Liver (tissue), 10 donors: ENCODE measurements at places on chromosomes 4 and X.

- DNase-seq, result no peak
Measured at GRCh38 chrX:153882086-153882498, 3.9 kb downstream of the L1CAM start.

- no peak for DNase-seq
Measured at GRCh38 chr4:1092026-1092982, 21.1 kb downstream of the RNF212 start.

- DNase-seq, result no peak
Measured at GRCh38 chr4:73608689-73609594, 11.3 kb downstream of the RASSF6 start.

GRCh38 chr4:34534916-34535315 is 1709.4 kb downstream of the ARAP2 start:
- no peak for DNase-seq

- no peak for DNase-seq
Measured at GRCh38 chr4:3179126-3179706, 69.7 kb upstream of the MSANTD1 start.

- no peak for DNase-seq
Measured at GRCh38 chr4:87738483-87738882, 60.9 kb upstream of the IBSP start.

GRCh38 chr4:96524311-96524875 is 684.5 kb downstream of the PDHA2 start:
- DNase-seq, result no peak

- DNase-seq, result no peak
Measured at GRCh38 chr4:85603437-85604336, 128.7 kb downstream of the ARHGAP24 start.

DNA sequence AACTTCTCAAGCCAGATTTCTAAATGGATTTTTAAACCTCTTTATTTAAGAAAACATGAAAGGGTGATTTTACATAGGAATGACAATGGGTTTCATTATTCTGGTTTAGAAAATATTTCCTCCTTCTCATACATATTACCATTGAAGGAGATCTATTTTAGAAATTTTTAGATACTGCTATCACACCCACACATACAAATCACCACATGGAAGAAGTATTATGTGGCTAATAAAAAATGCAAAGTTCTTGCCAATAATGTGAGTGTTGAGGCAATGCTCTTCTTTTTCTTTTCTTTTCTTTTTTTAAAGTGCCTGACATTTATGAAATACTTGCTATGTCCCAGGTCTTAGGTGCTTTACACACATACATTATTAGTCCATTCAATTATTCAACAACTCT is 6.8 kb downstream of the STAP1 start:
- no peak for DNase-seq

DNA sequence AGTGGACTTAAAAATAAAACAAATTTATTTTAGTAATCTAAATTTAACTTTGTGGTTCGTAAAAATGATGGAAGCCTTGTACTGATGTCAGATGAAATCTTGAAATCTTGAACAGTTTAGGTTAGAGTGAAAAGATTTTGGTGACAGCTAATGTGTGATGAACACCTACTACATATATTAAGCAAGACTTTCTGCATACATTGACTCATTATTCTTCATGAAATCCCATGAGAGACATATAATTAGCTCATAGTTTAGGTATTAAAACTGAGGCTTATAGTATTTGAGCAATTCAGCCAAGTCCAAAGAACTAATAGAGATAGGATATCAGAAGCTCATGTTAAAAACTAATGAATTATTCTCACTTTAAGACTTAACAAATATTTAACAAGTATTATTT is 66.9 kb upstream of the PCDH7 start:
- no peak for DNase-seq

DNA sequence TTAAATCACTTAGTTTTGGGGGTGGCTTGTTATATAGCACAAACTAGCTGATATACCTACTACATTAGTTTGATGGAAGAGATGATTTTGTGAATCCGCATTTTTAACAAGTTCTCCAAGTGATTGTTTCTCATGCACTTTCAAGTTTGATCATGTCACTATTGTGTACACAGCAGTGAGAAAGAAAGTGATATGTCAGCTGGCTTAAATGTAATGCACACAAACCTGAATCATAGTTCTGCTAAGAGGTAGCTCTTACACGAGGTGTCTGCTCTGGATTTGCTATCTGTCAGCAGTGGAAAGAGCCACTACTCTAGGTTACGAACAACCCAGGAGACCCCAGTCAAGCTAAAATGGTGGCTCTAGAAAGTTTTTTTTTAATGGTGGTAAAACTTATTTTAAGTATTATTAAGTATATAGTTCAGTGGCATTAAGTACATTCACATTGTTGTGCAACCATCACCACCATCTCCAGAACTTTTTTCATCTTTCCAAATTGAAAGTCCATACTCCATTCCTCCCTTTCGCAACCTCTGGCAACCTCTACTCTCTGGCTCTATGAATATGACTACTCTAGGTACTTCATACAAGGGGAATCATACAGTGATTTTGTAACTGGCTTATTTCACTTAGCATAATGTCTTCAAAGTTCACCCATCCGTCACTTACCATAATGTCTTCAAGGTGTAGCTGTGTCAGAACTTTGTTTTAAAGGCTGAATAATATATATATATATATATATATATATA is 147.3 kb downstream of the HS6ST2 start:
- DNase-seq, result no peak

DNA sequence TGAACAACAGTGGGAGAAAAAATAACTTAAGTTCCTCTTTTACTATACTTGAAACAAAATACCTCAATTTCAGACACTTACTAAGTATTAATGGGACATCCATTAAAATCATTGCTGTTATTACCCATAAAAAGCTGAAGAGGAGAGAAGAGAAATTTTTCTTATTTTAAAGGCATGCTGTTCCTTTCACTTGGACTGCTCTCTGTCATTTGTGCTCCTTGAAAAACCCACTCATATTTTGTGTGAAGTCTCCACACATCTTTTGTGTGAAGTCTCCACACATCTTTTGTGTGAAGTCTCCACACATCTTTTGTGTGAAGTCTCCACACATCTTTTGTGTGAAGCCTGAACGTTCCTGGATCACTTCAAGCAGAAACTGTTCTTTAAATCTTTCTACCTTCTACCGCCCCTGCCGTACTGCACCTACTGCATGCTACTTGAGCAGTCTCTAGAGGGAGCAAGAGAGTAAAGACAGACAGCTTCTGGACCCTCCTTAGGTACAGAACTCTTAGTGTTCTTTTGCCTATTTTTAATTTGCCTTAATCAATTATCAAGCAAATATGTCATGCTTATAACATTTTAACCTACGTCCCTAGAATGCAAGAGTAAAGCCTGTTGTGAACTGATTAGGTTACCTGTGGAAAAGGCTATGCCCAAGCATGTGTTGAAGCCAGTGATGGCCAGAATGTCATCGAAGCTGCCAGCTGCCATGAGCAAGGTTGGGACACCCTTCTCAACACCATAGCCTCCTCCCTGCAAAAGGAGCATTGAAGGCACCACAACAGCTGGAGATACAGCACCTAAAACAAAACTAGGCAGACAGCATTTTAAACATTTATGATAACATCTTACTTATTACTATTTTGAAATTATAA is 27.1 kb upstream of the SLC9B1 start:
- peak; percentile 39 for DNase-seq

DNA sequence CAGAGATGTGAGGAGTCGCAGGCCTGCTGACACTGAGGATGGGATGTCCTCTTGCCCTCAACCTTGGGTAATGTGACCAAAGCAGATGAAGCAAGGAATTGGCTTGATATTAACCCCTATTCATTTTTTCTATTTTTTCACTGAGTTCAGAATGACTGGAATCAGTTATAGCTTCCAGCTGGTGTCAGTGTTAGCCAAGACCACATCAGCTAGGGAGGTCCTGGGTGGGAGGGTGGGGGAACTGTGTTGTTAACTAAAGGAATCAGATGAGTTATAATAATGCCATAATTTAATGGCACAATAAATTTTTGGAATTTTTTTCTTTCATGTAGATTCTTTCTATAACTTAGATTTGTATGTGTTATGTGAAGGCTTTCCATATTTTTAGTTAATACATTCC is 91.9 kb downstream of the EGF start:
- DNase-seq, result no peak

- no peak for DNase-seq
Measured at GRCh38 chr4:77349796-77350195, 192.8 kb downstream of the CCNG2 start.

DNA sequence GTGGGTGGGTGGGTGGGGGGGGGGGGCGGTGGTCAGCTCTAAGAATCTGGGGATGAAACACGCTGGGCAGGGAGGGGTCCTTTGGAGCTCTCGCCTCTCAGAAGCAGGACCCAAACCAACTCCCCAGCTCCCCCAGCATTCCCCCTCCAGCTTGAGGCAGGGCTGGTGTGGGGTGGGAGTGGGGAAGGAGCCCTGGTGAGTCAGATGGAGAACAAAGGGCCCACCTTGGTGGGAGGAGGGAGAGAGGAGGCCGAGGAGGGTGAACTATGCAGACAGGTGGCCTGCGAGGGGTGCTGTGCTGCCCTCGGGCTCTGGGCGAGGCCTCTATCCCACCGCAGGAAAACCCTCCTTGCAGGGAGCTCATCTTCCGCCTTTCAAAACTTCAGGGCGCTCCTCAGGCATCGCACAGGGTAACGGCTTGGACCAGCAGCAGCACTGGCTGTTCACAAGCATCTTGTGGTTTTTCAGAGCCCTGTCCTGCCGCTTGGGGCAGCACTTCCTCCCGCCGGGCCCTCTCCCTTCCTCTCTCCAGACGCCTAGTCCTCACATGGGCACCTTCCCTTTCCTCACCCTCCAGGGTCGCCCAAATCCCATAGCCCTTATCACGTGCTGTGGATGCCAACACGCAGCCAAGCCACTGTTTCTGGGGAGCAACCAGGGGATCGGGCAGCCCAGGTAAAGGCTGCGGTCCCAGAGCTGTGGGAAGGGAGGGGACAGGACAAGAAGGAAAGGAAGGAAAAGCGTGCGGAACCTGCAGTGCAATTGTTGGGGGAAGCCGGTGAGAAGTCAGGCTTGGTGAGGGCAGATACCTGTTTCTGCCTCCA is 34.0 kb upstream of the GRPEL1 start:
- DNase-seq, result peak; percentile 60

DNA sequence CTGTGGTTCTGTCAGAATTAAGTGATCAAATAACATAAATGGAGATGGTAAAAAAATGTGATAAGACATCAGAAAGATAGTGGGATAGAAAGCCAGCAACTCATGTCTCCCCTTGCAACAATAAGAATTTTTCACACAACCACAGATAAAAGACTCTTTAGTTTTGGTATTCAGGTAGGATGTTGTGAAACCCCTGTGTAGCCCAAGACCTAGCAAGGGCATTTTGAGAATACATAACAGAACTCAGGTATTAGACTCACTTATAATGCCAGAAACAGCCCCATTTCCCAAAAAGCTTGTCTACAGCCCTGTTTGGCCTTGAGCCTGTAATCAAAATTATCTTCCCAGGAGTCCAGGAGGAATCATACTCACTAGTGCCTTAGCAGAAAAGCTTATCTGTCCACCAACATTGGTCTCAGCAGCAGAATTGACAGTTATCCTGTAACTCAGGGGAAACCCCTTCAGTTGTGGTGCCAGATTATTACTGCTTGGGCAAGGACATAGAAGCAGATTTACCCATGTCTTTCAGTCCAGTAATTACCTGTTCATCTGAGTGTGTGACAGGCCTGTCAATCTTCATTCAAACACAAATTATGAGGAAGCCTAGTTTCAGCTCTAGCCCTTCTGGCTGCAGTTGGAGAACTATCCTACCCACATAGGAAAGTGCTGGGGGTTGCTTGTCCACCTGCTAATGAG is 41.0 kb upstream of the UGT2B17 start:
- DNase-seq, result no peak

DNA sequence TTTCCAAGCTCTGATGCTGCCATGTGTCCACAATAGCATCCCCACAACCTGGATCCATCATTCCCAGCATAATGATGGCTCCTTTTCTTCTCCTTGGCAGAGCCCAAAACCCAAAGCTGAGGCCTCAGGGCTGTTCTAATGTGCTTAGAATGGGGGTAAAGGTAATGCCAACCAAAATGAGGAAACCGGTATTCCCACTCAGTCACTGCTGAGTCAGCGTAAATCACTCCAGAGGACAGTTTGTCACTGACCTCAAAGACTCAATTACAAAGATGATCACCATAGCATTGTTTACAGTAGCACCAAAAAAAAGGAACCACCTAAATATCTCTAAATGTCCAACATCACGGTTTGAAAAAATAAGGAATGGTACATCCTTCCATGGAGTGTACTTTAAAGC is 41.2 kb downstream of the OTOP1 start:
- DNase-seq, result no peak
